Small intestine (tissue), 16 donors: ENCODE measurements at places on chromosomes 4 and X.

DNA sequence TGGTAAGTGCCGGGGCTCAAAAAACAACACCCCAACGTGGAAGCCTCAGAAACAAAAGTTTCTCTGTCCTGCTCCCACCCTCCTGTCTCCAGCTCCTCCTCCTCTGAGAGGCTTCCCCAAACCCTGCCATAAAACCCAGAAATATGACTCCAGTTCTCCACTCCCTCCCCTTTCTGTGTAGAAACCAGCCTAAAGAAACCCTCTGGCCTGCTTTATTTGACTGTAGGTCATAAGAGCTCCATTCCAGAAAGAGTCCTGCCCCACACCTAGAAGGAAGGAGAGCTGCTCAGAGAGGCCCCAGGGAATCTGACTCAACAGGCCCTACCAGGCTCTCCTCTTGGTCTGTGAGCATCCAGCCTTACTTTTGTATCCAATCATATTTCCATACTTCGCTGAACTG is 872 bp upstream of the S100P start:
- no peak for DNase-seq

- DNase-seq: no peak
Observed at GRCh38 chr4:67694662-67695061, 6.3 kb downstream of the UBA6 start.

GRCh38 chr4:179663641-179664429 is 2221.6 kb upstream of the AGA start:
- no peak for DNase-seq

DNA sequence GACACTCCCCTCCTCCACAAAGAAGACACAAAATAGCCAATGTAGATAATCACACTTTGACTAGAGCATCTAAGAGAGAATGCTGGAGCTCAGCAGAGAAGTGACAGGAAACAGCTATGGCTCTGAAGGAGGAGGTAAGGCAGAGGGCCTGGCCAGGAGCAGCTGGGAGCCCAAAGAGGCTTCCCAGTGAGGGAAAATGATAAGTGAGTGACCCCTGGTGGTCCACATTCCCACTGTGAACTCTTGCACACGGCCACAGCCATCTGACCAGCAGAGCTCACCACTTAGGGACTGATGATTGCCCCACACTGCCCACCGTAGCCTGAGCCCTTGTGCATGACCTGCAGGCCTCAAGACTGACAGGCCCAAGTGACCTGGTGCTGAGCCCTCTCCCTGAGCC is 162.7 kb upstream of the GALNTL6 start:
- DNase-seq: no peak

DNA sequence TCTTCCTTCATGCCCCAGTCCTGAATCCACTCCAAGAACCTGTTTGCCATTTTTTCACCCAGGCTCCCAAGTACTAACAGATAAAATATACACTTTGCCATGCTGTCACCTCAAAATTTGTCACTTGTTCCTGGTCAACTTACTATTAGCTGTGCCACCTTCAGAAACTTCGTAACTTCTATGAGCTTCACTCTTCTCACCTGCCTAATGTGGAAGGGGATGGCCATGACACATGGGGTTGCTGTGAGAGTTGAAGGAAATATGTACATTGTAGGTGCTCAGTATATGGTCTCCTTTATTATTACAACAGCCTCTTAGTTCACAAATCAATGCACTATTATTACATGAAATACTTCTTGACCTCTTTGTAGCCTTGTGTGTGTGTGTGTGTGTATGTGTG is 10.4 kb downstream of the TMSB4X start:
- no peak for DNase-seq

DNA sequence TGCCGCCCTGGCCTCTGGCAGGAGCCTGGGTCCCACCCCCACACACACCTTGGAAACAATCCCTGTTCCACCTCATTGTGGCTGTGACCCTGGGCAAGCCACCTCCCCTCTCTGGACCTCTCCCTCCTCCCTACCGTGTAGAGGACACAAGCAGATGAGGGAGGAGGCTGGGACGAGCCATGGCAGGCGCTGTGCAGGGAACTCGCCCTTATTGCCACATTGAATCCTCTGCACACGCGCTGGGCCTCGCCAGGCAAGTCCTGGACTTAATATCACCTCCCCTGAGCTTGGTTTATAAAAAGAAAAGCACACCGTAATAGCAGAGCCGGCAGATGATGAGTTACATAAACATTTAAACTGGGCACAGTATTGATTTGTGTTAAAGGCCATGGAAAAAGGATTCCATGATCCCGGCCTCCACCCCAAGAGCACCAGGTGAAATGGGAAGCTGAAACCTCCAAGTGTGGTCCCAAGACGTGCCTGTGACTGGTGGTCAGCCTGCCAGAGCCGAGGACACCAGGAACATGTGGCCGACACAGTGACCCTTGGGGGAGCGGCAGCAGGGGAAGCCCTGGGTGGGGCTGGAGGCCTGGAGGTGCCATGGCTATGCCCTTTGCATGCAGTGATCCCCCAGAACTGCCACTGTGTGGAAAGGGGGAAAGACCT is 81.1 kb downstream of the PPP2R2C start:
- DNase-seq: no peak

DNA sequence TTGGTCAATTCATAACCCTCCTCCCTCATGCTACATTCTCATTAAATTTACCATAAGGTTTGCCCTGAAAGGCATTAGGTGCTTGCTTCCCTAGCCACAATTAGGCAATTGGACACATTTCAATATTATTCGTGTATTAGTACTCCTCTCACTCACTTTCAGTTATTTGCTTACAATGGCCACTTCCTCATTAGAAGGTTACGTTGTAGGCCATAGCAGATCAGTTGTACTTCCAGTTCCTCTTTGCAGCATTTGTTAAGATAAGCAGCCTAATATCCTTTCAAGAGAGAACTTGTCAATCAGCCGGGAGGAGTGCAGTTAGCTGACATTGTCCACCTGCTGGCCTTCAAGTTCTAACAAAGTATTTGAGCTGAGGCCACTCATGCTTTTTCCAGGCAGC is 1017.2 kb downstream of the PCDH7 start:
- no peak for DNase-seq

GRCh38 chr4:135838889-135839288 is 1637.3 kb upstream of the PABPC4L start:
- no peak for DNase-seq

- no peak for DNase-seq
Observed at GRCh38 chr4:4568806-4569427, 27.1 kb upstream of the STX18 start.
